Sciatic nerve (tissue), 2 donors: ENCODE measurements at places on chromosomes 11 and 22.

DNA sequence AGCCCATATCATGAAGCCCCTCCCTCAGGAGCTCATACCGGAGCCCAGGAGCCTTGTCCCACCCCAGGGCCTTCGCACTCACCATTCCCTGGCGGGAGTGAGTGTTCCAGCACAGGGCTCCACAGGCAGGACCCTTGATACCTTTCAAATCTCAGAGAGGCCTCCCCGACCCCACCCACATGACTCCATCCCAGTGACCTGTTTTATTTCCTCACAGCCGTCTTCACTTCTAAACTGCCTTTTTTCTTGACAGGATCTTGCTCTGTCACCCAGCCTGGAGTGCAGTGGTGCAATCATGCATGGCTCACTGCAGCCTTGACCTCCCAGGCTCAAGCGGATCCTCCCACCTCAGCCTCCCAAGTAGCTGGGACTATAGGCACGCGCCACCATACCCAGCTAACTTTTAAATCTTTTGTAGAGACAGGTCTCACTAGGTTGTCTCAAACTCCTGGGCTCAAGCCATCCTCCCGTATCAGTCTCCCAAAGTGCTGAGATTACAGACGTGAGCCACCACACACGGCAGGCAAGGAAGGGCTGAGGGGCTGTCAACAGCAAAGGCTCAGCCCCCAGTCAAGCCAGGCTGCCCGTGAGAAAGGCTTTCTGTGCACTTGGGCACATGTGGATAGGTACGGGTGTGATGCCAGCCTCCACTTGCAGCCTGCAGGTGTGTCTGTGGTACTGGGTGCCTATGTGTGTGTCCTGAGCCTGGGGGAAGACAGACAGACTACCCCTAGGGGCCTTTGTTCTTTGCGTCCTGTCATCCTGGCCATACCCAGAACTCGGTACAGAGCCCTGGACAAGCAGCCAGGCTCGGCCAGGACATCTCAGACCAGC, 9.3 kb downstream of the RPL3 start:
- DNase-seq: no peak

DNA sequence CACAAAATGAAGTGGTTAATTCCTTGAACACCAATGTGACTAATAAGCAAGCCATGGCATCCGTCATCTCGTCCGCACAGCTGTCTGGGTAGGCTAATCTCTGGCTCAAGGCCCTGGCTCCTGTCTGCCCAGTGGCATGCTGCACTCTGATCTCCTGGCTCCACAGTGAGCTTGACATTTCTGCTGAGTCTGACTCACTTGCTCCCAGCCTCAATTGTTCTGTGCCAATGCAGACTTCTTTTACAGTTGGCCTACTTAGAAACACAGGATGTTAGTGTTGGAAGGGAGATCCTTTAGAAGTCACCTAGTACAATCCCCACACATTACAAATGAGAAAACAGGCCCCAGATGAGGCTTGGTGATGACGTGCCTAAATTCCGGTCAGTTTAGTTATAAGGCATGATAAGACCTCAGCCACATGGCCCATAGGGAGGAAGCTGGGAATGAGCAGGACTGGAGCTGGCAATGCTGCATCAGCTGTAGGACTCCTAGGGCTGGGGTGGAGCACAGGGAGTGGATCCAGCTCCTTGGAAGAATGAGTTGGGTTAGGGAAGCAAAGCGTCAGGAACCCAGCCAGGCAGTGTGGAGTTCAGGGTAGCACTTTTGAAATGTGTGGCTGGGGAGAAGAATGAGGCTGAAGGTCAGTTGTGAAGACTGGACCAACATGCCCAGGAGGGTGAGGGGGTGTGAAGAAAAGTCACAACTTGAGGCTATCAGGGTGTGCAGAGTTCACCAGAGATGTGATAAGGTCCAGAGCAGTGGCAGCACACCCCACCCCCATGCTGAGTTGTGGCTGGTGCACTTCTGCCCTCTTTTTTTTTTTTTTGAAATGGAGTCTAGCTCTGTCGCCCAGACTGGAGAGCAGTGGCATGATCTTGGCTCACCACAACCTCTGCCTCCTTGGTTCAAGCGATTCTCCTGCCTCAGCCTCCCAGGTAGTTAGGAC, 70.2 kb upstream of the EED start:
- peak; percentile 82 for DNase-seq

DNA sequence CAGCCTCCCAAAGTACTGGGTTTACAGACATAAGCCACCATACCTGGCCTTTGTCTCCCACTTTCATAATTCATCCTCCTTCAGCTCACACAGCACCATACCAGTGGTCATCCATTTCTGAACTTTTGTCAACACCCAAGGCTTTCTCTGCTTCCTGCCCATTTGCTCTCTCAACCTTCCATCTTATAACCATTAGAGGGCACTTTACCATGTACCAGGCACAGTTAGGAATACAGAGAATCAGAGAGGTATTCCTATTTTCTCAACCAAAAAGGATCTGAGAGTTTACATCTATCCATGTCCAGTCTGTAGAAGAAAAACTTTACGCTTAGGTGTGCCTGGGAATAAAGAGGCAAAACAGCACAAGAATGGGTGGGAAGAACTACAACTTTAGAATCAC, 397.6 kb downstream of the BUD13 start:
- no peak for DNase-seq

- DNase-seq: peak; percentile 62
Observed at GRCh38 chr11:21511835-21512440, 680.9 kb upstream of the ANO5 start.

- no peak for DNase-seq
Observed at GRCh38 chr22:20503816-20504215, 3.6 kb upstream of the MED15 start.

GRCh38 chr22:39991159-39991860, 3.4 kb upstream of the FAM83F start:
- DNase-seq: no peak

DNA sequence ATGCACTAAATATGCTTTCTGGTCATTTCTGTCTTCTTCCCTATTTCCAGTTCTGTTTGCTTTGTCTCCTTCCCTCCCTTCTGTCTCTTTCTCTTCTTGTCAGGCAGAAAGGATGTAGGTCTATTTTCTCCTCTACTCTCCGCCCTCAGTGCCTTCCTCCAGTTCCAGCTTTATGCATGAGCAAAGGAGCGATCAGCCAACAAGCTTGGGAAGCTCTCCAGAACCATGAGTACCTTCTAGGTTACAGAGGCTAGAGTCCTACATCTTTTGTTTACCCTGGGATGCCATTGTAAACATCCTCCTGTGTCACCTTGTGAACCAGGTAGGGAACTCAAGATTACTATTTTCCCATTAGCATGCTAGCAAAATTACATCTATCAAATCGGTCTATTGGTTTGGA, 7.9 kb upstream of the SPON1 start:
- no peak for DNase-seq

- no peak for DNase-seq
Observed at GRCh38 chr11:121341609-121342008, 49.0 kb downstream of the SC5D start.

DNA sequence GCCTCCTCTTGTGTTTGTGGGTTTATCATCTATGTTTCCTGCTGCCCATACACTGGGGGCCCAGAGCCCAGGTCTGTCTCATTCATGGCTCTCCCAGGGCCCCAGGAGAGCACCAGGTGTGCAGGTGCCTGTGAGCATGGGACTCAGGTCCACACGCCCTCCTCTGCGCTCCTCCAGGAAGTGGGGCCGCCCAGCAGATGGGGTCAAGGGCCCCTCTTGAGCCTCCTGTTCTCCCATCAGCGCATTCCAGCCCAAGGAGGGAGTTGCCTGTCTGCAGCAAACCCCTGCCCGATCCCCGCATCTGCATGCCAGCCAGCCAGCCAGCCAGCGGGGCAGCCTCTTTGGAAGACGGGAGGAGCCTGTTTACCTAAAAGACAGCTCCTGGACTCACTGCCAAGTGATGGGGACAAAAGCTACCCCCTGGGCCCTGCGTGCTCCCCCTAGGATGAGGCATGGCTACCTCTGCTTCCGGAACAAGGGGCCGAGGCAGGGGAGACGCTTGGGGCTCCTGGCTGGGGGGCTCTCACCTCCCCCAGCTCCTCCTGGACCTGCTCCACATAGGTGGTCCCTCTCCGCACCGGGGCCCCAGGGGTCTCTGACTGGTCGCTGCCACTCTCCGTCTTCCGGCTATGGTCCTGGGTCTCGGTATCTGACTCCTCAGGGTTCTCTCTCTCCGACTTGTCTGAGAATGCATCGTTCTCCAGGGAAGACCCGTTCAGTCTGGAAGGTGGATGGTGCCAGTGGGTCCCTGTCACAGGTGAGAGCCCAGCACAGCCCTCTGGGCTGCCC, 49.7 kb upstream of the CARS1 start:
- DNase-seq: peak; percentile 48

- no peak for DNase-seq
Observed at GRCh38 chr22:29517215-29517908, 36.2 kb downstream of the THOC5 start.

- DNase-seq: no peak
Observed at GRCh38 chr11:122085712-122086111, 30.3 kb downstream of the BLID start.

DNA sequence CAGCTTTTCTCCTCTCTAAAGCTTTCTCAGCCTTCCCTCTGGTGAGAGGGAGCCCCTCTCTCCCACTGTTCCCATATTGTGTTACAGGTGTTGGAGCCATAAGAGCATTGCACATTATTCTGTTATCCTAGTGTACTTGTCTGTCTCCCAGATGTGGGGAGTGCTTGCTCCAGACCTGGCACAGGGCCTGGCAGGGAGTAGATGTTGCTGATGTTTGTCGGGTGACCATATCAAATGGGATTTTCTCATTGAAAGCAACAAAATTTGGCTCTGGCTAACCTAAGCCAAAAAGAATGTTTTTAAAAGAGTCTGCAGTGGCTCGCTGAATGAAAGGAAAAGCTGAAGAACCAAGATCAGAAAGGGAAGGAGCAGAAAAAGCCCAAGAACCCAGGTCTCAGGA, 41.1 kb downstream of the CYB5R2 start:
- no peak for DNase-seq

GRCh38 chr22:37843741-37844089, 419 bp downstream of the ANKRD54 start:
- DNase-seq: no peak

DNA sequence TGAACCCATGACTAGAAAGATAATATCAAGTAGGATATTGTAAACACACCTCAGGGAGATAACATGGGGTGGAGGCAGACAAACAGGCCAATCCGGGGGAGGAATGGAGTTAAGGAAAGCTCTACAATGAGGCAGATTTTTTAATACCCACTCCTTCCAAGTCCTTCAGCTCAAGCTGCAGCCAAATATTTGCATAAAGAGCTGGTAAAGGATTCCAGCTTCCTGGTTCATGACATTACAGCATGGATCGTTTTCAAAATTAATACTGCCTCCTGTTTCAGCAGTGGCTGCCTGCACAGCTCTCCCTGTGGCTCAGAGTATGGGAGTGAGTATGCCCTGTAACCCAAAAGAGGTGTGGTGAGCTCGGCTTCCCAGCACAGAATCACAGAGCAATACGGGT, 5.1 kb downstream of the POU2AF3 start:
- DNase-seq: no peak

- peak; percentile 41 for DNase-seq
Observed at GRCh38 chr22:32335471-32335870, 22.2 kb upstream of the RFPL3 start.

GRCh38 chr22:43110444-43110926, at the start of gene BIK:
BIK (plus strand) TSS chr22:43110750; CDS start chr22:43124023, 13,273 bp downstream.
- DNase-seq: no peak

DNA sequence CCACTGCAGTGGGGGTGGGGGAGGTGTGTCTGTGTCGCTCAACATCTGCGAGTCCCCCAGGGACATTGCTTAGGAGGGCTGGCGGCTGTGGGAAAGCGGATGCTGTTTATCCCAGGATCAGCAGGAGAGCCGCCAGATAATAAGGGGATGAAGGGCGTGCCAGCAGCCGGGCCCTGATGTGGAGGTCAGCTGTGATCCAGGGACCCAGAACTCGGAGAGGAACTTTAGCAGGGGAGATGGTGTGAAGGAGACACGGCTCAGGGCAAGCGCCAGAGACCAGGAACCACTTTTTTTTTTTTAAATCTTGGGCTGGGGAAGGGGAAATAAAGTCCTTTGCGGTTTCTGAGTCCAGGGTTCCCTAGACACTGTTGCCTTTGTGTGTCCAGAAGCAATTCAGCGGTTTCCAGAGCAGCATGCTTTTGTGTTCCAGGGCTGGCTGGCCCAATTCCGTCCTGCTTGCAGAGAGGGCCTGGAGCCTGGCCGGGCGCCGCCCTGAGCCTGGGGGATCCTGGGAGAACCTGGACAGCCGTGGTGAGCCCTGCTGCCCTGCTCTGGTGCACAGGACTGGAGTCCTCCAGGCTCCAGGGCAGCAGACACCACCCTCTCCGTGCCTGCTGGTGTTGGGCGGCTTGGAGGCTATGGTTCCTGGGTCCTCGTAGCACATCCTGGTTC, at the start of gene GRAMD4:
Gene GRAMD4 (plus strand): TSS at position 557 of the 672 bp plus-strand sequence. CDS start 6,414 bp downstream, outside the sequence.
- peak; percentile 76 for DNase-seq

DNA sequence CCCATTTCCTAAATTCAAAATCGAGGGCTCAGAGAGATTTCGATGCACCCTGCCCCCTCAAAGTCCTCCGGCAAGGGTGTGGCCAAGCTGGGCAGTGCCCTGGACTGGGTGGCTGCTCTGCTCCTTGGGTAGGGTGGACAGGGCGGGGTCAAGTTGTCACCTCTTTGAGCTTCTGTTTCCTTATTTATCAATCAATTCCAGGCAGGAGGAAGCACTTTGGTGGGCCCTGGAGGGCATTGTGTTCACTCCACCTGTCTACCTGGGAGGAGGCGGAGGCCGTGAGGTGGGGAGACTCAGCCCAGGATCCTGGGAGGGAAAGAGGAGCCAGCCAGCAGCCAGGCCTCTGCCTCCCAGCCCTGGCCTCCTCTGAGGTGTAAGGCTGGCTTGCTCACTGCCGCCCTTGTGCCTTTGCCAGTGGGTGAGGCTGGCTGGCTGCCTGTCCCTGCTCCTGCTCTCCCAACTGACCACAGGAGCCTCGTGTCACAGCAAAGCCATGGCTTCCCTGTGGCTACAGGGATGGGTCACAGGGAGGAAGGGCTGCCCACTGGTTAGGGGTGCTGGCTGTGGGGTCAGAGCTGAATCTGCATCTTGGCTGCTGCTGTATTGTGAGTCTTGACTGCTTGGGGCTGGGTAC, 25.5 kb upstream of the SHISAL1 start:
- no peak for DNase-seq

- DNase-seq: no peak
Observed at GRCh38 chr11:28092786-28093185, 15.2 kb downstream of the KIF18A start.

DNA sequence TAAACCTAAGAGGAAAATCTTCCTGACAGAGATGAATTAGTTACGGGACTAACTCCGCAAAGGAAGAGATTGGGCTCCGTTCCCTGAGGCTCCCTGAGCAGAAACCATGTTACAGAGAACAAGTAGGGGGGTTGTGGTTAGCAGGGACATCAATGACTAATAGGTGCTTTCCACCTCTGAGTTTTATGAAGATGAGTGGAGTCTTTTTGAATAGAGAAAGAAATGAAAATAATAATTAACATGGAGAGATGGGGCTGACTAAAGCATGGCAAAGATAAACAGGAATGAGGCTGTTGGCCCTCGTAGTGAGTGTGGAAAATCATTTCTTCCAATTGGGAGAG, 47.5 kb upstream of the PICALM start:
- no peak for DNase-seq

GRCh38 chr11:114180301-114181055, 115.7 kb upstream of the NNMT start:
- DNase-seq: no peak
